ENCODE measurements at places on chromosomes 5 and 9.

DNA sequence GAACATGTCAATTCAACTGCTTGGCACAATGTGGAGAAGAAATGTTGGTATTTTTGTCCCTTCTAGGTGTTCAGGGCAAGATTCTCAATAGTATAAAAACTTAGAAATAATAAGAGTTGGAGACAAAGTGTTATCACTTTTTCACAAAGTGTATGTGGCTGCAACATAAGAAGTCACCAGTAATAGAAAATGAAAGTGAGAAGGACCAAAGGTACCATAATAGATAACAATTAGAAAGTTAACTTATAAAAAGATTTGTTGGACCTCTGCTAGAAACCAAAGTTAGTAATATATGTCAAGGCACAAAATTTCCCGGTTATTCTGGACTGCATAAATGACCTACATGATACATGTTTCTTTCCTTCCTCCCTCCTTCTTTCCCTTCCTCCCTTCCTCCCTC, 1535.3 kb downstream of the EFNA5 start:
- DNase-seq, result no peak

- no peak for DNase-seq
These were observed 26.3 kb upstream of the GABRP start for GRCh38 chr5:170757182-170757601.

DNA sequence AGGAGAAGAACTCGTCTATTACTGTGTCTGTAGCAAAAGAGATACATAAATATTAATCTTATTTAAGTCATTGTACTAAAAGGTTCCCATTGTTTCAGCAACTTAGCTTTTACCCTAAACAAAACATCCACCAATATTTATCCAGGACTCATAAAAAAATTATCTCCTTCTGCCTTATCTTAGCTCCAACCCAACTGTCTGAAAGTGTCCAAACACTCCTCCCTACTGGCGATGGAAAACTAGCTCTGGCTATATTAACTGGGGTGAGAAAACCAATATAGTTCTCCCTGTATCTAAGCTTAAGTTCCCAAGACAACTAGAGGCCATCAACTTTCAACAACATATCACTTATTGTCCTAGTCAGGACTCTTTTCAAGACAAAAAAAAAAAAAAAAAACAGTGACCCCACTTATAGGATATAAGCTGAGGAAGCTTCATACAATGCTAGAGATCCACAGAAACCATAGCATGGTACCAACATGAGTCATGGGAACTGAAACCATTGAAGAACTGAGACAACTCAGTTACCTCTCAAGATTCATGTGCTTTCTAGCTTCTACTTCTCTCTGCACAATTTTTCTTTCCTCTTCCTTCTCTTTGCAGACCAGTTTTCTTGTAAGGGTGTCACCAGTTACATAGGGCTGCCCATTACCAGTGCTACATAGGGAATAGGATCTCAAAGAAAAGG, 150.7 kb upstream of the RASA1 start:
- no peak for DNase-seq

- DNase-seq, result no peak
These were observed 273.7 kb downstream of the DIRAS2 start for GRCh38 chr9:90368928-90369327.

GRCh38 chr5:7615566-7616061, 219.7 kb downstream of the ADCY2 start:
- no peak for DNase-seq

GRCh38 chr5:671459-672328, 21.5 kb downstream of the TPPP start:
- DNase-seq, result peak; percentile 88

DNA sequence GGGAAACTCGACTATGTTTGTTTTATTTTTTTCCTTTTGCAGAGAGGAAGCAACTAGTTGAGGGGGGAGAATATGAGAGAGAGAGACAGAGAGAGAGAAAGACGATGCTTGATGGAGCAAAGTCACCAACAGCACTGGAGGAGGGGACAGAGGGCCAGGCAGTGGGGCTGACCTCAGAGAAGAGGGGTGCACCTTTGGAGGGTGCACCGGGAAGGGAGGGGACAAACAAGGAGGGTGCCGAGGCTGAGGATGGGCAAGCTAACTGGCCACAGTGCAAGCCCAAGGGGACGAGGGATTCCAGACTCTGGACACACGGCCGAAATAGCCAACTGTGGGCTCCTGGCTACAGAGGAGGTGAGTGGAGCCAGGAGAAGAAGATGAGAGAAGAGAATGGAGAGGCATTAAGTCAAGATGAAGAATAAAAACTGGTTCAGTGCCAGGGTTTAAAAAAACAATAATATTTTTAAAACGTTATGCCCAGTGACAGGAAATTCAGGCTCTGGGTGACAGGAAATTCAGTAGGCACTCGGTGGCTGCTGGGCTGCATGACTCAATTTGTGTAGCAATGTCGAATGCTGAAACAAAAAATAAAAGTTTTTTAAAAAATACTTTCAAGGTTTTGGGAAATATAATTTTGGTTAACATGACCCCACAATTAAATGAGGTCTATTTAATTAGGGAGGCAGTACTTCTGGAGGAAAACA, 13.3 kb upstream of the GLRX start:
- no peak for DNase-seq

DNA sequence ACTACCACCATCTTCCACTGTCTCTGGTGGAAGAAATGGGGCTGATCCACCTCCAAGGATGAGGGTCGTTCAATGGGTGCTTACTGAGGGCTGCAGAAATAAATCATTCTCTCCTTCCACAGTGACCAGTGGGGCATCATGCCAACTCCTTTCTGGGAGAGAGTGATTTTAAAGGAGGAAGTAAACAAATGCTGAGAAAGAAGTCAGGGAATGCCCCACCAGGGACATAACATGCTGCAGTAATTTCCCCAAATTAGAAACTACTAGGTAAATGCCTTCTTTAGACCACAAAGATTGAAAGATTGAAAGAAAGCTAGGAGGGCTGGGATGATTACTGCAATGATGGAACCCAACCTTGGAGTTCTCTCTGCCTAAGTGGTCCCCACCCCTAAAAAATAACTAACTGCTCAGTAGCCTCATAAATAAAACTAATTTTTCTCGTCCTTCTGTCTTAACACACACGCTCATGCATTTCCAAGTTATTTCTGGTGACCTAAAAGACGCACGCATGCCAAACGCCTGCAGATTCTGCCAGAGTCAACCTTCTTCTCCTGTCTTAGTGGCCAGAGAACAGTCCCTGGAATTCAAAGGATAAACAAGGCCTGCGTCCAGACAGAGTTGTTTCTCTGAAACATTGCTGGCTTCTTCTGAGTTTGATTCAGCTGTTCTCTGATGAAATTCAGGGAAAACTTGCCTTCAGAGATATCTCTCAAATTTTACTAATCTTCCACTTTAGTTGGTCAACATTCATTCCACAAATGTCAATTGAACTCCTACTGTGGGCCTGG, 250.0 kb downstream of the NR3C1 start:
- no peak for DNase-seq

DNA sequence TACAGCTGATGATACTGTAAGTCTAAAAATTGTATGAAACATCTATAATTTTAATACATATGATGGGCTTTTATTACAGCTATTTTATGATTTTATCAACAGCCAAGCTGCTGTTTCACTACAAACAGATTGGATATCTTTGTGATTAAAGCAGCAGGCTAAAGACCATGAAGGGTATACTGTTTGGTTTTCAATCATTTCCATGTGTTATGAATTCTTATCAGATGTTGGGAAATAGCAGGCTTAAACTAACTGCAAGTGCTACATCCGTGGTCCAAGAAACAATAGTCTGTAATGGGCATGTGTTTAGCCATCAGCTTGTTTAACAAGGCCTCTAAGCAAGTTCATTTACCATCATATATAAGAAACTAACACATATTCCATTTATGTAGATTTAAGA, 107.5 kb downstream of the CWC27 start:
- no peak for DNase-seq

GRCh38 chr5:25091921-25092320, 447.1 kb upstream of the CDH10 start:
- DNase-seq, result no peak

- no peak for DNase-seq
These were observed 172.3 kb downstream of the GNA14 start for GRCh38 chr9:77475641-77476473.

GRCh38 chr9:135670721-135671590, 7.8 kb downstream of the LCN9 start:
- no peak for DNase-seq

DNA sequence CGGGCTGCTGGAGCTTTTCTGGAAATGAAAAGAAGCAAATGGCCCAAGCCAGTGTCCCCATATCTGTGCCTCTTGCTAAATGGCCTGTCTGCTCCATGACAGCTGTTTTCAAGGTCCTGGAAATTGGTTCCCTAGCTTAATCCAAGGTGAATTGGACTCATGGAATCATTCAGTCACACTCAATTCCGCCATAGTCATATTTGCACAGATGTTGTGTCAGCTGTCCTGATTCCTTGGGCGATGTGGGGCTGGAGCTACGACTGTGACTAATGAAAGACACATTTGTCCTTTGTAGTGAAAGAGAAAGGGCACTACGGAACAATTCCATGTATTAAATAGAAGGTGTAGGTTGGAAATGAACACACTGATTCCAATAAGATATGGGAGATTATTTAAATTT, 102.9 kb upstream of the MEGF10 start:
- no peak for DNase-seq

DNA sequence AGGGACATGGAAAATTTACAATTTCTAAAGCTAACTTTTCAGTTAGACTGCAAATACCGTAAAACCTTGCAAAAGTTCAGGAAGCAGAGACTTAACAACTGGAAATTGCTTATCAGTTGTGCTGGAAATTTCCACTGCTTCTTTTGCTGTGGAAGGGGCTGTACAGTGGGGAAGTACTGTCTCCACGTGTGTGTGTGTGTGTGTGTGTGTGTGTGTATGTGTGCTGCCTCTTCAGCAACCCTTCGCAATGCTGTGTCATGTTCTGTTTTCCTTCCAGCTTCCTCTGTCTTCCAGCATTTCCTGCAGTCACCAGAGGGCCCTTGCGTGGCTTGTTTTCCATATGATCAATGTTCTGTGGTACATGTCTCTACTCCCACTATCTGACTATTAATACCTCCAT, 87.5 kb upstream of the RANBP3L start:
- no peak for DNase-seq

DNA sequence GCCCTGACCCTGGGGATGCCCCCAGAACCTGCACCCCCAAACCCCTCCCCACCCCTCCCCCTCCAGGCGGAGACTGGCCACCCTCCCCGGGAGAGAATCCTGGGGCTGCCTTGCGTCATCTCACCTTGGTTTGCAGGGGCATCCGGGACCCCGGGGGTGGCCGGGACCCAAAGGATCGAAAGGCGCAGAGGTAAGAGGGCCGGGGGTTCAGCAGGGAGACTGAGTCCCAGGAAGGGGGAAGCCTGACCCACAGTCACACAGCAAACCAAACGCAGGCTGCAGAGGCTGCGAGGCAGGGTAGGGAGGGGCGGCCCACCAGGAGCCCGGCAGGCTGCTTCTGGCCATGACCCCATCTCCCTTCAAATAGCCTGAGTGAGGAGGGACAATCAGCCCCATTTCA, 33.8 kb upstream of the ORM1 start:
- no peak for DNase-seq

DNA sequence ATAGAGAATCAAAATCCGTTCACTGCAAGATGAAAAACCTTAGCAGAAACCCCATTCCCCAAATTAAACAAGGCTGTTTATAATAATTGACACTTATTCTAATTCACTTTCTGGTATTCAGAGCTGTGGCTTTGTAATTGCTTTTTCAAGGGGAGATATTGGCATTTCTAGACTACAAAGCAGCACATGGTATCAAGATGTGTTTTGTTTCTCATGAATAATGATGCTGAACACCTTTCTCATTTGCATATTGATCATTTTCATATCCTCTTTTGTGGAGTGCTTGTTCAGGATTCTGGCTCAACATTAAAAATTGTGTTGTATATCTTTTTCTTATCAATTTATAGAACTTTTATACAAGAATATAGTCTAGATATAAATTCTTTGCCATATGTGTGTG, 22.4 kb upstream of the ANKRD55 start:
- DNase-seq, result no peak

DNA sequence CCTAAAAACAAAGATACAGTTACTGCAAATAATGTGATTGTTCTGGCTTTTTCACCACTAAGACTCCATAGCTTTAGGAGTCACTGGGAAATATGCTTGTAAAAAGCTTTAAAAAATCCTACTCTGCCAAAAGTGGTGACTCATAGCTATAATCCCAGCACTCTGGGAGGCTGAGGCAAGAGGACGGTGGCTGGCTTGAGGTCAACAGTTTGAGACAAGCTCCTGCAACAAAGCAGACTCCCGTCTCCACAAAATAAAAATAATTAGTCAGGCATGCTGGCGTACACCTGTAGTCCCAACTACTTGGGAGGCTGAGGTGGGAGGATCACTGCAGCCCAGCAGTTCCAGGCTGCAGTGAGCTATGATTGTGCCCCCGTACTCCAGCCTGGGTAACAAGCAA, 406.4 kb downstream of the HTR1A start:
- no peak for DNase-seq

GRCh38 chr5:135705941-135706466, 127.2 kb upstream of the CXCL14 start:
- no peak for DNase-seq

DNA sequence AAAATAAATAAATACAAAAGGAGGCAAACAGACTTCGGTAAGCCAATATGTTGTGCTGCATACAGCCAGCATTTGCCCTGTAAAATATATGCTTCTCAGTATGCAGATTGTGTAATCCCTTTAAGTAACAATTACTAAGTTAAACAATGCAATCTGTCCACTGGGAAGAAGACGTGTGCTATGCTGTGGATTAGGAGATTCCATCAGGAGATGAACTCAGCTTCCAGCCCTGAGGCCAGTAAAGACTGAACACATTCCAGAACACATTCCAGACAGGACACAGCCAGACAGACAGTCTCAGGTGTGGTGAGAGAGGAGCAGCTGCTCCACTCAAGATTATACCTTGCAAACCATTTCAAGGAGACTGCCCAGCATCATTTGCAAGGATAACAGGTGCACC, 97.8 kb downstream of the MPDZ start:
- peak; percentile 63 for DNase-seq

GRCh38 chr5:148976569-148977381, 86.1 kb downstream of the SH3TC2 start:
- DNase-seq, result no peak

- DNase-seq, result no peak
These were observed 487.7 kb downstream of the GADD45G start for GRCh38 chr9:90092508-90092907.
